ENCODE measurements at places on chromosomes 5 and 9. TPM values are rescaled to one million over a fixed set of nuclear protein-coding genes. Genes with fewer than 3 reads are reported as not detected.
A peak's percentile ranks its signal among the peaks of the same experiment; 100 is the strongest.

C9orf43 gene
- total RNA-seq, result 0.36 TPM

DNA sequence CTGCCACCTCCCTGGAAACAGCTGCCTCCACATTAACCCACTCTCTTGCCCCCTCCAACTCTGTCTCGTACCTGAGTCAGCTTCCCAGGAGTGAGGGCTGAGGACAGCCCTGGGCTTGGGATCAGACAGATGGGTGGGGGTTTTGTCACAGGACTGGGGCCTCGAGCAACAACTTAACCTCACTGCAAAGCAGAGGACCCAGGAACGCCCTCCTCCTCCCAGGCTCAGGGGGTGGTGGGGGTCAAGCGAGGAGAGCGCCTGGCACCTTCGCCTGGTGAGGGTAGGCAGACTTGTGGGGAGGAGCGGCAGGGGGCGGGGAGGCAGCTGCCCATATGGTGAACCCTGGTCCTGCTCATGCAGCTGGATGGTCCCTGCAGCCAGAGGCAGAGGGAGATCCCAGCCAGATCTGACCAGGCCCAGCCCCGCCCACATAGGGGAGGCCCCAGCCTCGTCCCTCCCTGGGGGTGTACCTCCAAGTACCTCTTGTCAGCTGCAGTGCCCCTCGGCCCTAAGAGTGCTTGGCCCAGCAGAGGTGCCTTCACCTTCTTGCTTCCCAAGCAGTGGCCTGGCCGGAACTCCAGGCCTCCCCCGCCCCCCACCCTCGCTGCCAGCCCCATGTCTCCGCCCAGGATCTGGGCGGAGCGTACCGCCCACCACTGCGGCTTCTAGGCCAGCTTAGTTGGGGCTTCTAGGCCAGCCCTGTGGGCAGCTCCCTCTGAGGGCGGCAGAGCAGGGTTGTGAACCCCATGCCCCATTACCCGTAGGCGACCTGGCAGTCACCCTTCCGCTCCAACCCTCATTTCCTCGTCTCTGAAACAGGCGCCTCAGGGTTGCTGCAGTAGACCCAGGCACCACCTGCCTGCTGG, at the start of gene SARDH:
Gene SARDH, minus strand, starts transcription at position 579 of the 866 bp plus-strand sequence. CDS start 4,179 bp downstream, outside the sequence.
- DNase-seq, result peak; percentile 59

DNA sequence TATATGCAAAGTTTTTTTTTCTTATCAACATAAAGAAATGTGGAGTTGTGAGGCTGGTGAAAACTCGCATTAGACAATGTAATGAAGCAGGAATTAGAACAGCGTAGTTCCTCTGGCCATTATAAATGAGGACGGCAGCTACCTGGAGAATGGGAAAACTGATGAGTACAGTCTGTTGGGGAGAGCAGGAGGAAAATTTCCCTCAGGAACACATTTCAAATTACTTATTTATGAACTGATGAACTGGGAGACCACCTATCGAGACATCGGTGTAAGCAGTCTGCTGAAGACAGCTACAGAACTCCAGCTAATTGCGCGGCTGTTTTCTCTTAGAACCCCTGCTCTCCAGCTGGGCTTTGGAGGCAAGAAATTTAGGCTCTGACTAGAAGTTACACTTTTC, 343.9 kb upstream of the CLINT1 start:
- no peak for DNase-seq

- DNase-seq, result no peak
These were observed 96.2 kb upstream of the PRDM9 start for GRCh38 chr5:23411200-23411599.

GRCh38 chr5:116507941-116508655, 66.5 kb downstream of the SEMA6A start:
- DNase-seq, result no peak

GRCh38 chr5:2732850-2733249, 18.6 kb downstream of the IRX2 start:
- DNase-seq, result no peak

DCAF10 gene
- total RNA-seq, result 19.5 TPM

RETREG1 gene
- total RNA-seq, result 50.9 TPM

BRD8 gene
- total RNA-seq, result 75.5 TPM

DNA sequence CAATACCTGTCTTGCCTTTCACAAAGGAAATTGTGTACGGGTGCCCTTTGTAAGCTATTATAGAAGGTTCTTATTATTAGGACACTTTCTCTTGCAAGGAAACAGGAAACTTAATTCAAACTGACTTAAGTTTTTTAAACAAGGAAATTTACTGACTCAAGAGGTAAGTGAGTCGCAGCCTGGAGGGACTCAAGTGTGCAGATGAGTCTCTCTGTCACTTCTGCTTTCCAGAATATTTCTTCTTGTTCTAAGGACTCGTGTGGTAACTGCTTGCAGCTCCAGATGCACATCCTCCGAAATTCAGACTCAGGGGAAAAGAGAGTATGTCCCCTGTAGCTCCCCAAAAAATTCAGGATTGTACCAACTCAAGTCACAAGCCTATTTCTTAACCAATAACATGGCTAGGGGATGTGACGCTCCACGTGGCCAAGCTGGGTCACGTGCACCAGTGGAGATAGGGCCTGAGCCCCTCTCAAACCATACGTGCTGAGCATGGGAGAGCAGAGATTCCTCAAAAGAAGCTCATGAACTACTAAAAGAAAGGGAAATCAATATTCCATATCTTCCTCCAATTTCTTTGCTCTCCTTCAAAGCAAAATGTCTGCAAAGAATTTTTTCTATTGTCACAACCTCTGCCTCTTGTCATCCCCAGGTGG, 49.2 kb upstream of the ERCC6L2 start:
- no peak for DNase-seq

- no peak for DNase-seq
These were observed 96.7 kb downstream of the PAX5 start for GRCh38 chr9:36937346-36937745.

GRCh38 chr5:141639357-141640050, 2.7 kb downstream of the RELL2 start:
- DNase-seq, result no peak

DNA sequence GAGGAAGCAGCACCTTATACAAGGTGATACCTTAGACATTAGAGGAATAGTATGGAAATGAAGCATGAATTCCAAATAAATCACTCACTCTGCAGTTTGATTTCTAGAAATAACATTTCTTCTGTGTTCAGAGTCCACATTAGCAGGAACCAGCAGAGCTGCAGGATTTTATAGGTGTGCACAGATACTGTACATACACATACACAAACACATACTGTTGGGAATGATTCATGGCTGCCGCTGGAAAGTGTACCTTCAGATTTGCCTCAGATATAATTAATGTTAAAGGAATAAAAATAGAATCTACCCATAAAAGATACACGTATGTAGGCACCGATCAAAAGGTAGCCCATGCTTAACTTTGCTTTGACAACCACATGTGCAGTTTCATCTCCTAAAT, 578.1 kb downstream of the CSNK1G3 start:
- no peak for DNase-seq

DNA sequence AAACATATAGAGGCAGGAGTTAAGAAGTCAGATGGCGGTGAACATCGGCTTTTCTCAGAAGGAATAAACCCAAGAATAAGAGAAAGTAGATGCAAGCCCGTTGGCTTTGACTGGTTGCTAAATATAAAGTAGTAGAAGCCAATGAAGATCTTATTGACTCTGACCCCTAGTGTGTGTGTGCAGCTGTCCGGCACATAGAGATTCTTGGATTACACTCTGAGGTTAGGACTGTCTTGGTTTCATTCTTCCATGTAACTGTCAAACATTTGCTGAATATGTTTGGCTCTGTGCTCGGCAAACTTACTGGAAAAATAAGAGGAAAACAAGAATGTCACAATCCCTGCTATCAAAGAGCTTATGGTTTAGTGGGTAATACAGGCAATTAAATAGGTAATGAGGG, 54.9 kb downstream of the ASTN2 start:
- DNase-seq, result no peak

DNA sequence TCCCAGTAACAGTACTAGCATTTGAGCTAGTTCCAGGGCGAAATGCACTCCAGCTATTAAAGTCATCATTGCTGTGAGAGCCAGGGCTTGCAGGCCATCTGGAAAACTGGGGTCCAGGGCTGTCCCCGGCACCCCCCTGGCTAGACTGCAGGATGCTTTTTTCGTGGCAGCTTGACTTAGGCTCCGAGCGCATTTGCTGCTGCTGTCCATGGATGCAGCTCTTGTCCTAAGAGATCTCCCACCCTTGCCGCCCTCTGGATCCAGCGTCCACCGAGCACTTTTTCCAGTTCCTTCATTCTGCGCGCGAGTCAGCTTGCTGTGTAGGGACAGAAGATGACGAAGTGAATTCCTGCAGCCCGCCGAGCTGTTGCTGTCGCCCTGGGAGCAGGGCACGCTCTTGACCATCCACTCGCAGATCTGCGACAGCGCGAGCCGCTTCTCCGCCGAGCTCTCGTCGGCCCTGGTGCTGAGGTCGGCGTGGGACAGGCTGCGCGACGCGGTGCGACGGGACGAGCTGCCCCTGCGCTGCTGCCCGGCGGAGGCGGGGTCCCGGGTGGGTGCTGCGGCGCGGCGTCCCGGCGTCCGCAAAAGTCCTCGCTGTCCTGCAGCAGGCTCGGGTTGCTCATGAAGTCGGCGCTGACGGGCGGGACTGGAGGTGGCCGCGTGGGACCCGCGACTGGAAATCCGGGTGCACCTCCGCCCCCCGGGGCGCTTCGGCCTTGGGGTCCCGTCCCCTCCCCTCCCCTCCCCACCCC, 30.7 kb downstream of the OR2V1 start:
- peak; percentile 41 for DNase-seq

DNA sequence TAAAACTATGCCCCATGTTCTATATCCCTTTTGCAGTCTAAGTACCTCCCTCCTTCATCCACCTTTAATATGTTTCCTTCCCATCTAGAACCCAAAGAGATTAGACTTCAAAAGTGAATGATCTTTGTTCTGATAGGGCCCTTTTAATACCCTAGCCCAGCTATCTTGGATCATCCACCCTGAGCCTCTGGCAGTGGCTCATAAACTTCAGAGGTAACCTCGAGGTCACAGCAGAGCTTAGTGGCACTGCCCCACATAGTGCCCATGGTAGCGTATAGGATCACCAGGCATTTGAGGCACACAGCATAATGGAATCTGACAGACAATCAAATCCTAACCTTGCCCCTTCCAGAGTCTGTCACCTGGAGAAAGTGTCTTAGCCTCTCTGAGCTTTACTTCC, 15.8 kb downstream of the ADRB2 start:
- no peak for DNase-seq

DNA sequence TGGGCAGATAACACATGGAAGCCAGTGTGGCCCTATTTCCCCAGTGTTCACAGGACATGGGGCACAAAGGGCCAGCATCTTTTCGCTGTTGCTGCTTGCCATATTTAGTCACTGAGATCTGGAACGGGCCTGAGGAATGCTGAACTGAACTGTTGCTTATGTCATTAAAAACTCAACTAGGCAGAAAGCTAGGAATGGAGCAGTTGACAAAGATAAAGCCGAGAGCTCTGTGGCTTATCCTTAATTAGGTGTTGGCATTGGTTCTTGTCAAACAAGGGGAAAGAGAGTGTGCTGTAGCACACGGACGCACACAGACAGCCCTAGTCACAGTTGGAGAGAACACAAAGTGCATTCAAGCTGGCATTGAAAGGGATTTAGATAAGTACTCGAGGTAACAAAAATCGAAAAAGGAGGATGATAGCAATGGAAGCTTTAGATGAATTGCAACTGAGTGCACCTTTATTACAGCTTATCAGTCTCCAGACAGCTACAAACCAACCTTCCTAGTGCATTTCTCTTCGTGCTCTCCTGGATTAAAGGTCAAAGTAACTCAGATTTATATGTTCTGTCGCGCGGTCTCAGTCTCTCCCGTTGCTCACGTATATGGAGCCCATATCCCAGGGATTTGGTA, 450.2 kb upstream of the ZNF608 start:
- no peak for DNase-seq

DNA sequence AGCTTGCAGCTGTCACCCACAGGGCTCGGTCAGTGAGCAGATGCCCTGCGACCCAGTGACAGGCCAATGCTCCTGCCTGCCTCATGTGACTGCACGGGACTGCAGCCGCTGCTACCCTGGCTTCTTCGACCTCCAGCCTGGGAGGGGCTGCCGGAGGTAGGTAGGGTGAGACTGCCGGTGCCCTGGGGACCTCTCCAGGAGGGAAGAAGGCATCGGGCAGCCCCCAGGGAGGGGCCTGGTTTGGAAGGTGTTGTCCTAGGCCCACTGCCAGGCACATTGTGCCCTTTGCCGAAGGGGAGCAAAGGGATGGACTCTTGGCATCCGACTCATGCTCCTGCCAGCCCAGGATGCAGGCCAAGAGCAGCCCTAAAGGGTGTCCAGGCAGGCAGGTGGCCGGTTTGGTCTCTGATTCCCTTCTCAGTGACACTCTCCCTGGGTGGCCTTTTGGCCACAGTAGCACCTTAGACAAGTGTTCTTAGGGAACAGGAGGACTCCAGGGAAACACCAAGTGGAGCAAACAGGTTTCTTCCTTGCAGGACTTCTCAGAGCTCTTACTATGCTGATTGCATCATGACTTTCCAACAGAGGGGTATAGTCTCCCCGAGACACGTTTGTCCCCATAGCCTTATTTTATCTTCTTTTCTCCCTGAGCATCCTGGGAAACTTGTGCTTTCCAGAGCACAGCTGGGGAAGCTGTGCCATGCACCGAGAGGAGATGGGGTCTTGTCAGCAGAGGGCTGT, 28.1 kb upstream of the AIF1L start:
- no peak for DNase-seq

DNA sequence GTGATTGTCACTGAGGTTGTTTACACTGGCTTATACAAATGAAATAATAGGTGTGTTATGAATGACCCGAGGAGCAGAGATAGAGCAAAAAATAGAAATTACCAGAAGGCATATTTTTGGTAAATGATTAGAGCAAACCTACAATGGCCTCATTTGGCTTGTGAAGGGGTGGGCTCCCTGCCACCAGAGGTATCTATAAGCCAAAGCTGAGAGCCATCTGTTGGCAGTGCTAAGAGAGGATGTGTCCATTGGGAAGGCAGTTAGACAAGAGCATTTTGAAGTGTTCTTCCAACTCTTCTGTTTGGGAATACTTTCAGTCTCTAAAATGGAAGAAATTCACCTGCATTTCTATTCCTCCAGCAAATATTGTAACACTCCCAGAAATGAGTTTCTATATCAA, 10.6 kb downstream of the NIPAL4 start:
- DNase-seq, result no peak

PRSS3 gene
- total RNA-seq, result not detected

DNA sequence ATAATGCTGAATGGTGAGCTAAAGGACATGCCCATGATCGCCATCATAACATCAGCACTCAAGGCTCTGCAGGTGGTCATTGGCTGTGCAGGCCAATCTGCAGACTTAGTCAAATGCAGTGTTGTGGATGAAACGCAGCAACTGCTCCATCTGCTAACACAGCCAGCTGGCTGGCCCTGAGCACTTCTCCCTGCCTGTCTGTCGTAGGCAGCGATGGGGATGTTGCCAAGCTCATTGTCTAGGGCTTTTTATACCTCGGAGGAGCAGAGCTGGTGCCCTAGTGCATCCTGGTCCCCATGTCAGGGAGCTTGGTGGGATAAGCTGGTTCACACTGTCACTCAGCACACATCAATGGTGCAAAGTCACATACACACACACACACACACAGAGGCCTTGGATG, 189.4 kb downstream of the TENT4A start:
- no peak for DNase-seq

DNA sequence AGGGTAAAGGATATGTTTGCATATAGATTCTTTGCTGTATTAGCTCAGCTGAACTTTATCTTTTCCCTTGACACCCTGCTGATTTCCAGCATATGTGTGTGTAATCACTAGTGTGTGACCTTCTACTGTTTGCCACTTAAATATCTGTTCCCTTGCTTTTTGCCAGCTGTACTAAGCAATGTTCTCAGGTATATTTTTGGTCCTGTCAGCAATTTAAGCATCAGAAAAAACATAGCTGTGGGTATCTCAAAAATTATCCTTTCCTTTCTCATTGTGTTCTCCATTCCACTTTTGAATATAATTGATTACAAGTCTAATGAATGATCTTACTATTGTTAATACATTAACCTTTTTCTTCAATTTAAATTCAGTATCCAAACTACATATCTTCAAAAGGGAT, 59.2 kb upstream of the CDH10 start:
- no peak for DNase-seq

All from activated naive CD8-positive, alpha-beta T cell treated with anti-CD3 and anti-CD28 coated beads, Interleukin-2, amount 10 ng/mL, durations not matched to agents 7 days and 5 days (primary cell).